ENCODE measurements at places on chromosomes 1 and 21. TPM values are rescaled to one million over a fixed set of nuclear protein-coding genes. Genes with fewer than 3 reads are reported as not detected.

DNA sequence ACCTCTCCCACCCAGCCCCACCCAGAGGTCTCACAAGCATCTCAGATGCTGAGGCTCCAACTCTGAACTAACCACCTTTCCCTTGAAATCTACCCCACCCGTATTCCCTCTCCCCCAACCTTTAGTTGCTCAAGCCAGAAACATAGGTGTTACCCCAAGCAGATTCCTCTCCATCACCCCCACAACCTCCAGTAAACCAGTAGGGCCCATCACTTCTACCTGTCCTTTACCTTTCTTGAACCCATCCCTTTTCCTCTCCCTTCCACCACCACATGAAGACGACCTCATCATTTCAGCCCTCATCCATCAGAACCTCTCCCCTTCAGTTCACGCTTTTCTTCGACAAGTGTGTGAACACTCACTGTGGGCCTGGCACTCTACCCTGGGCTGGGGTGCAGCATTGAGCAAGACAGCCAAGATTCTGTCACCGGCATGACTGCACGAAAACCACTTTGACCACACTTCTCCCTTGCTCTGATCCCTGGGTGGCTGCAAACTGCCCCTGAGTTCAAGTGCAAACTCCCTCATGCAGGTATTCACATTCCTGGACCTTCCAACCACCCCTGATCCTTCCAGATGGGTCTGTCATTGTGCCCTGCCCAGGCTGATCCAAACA, 65.5 kb upstream of the LAPTM5 start:
- no peak for DNase-seq

DNA sequence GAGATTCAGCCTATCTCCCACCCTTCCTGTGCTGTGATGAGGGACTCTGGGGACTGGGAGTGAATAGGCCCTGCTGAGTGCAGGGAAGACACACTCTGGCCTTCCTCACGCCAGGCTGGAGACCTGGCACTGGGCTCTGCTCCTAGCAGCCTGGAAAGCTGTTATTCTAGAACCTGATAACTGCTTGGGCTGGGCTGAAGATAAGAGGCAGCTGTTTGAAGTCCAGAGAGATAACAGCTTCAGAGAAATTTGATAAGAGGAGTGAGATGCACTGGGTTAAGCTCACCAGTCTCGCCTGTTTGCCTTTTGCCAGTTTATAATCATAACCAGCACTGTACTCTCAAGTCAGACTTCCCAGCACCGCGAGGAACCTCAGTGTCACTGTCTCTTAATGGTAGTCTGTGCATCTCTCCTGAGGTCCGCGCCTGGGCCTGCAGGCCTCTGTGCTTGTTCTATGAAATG, 46.6 kb upstream of the GPR37L1 start:
- no peak for DNase-seq

- no peak for DNase-seq
Observed at GRCh38 chr1:201085902-201086735, 26.1 kb downstream of the CACNA1S start.

Gene FMO2
- polyA plus RNA-seq: 28.9 TPM

Gene NMNAT1
- 14.8 TPM for polyA plus RNA-seq

Gene SLC44A3
- polyA plus RNA-seq: 43.4 TPM
